Stimulated activated CD4-positive, alpha-beta T cell treated with anti-CD3 and anti-CD28 coated beads, TNF-alpha, amount 100 ng/mL, for 4 hours (primary cell): ENCODE measurements at places on chromosomes 5 and 9.

DNA sequence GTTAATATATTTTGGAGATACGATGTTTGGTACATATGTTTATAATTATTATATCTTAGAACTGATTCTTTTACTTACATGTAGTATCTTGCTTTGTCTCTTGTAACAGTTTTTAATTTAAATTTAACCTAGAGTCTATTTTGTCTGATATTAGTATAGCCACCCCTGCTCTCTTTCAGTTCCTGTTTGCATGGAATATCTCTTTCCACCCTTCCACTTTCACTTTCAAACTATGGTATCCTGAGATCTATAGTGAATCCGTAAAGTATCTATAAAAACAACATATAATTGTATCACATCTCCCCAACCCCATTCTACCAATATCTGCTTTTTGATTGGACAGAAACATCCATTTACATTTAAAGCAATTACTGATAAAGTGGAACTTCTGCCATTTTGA, 7.2 kb downstream of the IRGM start:
- no peak for DNase-seq

DNA sequence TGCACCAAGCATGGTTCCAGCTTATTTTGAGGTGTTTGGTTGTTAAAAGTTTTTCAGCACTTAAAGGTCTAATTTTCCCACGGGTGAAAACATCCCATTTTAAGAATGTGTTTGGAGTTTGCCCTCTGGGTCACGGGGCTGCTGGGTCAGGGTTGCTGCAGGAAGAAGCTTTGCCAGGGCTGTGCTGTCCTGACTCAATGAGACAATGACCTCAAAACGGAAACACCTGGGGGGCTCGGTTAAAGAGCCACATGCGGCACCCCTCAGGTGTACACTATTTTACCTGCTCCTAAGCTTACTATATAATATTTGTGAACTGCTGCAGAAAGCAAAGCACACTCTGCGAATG, 27.6 kb downstream of the UBE2QL1 start:
- DNase-seq, result no peak

DNA sequence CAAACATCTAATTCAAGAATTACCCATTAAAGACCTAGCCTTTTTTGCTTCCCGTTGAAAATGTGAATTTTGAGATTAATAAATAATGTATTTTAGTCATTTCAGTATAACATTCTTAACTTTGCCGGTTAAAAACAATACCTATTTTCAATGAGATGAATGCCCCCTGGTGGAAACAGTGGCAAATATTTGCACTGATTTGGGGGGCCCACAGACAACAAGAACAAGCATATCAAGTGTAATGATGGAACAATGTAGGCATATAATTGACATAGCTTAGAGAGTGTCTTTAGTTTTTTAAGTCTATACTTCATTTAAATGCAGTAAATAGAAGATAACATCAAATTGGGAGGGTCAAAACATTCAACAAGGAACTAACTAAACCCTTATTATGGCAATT, 111.9 kb downstream of the NTRK2 start:
- DNase-seq, result no peak

GRCh38 chr5:169647566-169647965, 10.5 kb downstream of the DOCK2 start:
- DNase-seq, result no peak

DNA sequence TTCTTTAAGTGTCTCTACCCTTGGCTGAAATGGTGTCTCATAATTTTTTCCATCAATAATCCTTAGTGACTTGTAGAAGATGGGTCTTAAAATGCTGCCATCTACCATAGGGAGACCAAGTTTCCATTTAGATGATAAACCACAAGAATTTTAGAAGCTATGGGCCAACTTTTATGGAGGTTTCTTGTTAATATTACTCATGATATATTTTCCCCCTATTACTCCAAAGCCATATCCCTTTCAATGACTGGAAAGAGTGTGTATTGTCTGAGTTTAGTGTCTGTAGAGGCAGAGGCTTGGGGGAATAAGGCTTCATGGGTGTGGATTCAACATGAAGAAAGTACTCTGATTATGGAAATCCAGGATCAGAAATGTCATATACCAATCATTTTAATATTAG, 507.3 kb upstream of the TNC start:
- no peak for DNase-seq

DNA sequence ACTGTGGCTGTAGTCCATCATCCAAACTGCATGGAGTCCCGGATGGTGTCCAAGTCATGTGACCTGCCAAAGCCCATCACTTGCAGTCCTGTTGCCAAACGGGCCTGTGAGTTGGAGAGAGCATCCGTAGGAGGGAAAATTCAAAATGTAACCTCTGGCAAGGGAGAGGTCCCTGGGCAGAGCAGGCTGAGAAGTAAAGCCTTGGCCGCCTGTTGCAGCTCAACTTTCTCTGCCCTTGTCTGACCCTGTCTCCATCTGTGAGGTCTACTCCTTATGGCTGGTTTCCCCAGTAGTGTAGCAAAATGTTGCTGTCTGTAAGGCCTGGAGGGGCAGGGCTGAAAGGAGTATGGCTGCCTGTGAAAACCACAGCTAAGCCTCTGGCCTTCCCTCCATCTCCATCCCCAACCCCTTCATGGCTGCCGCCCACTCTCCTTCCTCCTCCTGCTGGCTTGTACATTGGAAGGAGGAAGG, 163.5 kb downstream of the SEMA6A start:
- DNase-seq, result no peak

DNA sequence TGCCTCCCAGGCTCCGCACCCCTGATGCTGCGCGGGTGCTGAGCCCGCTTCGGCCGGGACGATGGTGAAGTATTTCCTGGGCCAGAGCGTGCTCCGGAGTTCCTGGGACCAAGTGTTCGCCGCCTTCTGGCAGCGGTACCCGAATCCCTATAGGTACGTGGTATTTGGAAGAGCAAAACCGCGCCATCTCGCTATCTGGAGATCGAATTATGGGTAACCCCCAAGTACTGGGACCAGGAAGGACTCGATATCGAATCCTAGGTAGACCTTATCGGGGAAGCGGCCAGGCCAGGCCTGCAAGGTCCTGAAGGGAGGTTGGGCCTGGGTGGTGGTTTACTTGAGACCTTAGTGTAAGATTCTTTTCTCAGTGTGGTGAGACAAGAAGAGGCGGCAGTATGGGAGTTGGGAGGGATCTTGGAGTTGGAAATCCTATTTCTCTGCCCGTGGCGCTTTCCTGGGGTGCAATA, 359 bp downstream of the PRELID1 start:
- DNase-seq, result no peak

GRCh38 chr5:40276426-40277102, 403.2 kb upstream of the PTGER4 start:
- DNase-seq, result no peak
